Activated T-cell treated with anti-CD3 and anti-CD28 coated beads, Interleukin-2, amount 50 U/mL, for 24 hours (primary cell): ENCODE measurements at places on chromosomes 2 and 18.

- DNase-seq = no peak
Observed at GRCh38 chr18:51382081-51382480, 184.6 kb upstream of the MEX3C start.

DNA sequence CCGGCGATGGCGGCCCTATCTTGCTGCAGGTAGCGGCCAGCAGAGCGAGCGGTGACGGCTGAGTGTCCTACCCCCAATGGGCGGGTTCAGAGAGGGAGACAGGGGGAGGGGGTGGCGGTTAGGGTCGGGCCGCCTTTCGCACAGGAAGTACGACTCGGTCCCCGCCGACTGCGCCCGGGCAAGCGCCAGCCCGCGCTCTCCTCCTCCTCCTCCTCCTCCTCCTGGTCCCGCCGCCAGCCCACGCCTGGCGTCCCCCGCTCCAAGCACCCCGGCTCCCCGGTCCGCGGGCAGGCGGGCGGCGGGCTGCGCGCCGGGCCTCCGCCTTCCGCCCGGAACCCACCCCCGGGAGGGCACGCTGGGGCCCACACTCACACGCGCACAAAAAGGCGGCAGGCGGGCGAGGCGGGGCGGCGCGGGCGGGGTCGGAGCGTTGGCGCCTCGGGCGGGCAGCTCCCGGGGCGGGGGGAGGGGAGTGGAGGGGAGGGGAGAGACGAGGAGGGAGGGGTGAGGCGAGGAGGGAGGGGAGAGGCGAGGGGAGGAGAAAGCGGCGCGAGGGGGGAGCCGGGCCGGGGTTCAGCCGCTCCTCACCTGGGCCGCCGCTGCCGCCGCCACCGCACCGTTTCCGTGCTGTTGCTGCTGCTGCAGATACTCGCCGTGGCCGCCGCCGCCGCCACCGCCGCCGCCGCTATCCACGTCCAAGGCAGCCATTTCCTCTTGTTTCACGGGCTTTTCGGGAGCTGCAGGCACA is 1.2 kb downstream of the SP3 start:
- DNase-seq = peak; percentile 94

GRCh38 chr2:127405255-127405610 is 13.0 kb upstream of the PROC start:
- DNase-seq = no peak

GRCh38 chr2:44112096-44112495 is 56.6 kb upstream of the PPM1B start:
- DNase-seq = no peak

DNA sequence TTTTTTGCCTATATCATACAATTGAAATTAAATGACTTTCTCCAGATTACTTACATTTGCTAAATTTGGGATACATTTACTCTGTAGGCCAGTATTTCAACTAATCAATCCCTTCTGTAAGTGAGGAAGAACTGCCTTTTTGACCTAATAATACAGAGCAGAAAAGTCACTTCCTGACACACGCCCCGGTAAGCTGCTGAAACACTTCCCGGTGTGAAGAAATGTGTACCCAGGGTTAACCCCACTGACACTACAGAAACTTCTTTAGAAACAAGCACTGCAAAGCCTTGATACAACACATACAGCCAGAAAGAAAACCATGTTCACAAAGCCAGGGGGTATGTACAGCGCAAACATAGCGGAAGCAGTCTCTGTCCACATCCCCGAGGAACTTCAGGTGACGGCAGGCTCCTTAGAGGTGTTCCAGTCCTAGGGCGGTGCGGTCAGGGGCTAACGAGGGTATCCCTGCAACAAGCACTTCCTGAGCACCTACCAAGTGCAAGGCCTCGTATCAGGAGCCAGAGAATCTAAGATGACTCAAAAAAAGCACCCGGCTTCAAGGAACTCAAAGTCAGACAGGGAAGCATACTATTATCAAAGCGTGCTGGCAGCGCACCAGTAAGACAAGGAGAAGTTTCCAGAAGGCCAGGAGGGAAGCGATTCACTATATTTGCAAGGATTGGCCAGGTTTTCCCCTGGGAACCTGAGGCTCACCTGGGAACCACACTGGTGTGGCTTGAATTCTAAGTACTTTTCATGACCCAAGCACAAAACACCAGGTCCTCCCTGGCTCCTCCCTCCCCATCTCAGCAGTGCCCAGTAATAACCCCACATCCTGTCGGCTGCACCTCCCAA is 46.6 kb downstream of the ZNF516 start:
- peak; percentile 21 for DNase-seq

DNA sequence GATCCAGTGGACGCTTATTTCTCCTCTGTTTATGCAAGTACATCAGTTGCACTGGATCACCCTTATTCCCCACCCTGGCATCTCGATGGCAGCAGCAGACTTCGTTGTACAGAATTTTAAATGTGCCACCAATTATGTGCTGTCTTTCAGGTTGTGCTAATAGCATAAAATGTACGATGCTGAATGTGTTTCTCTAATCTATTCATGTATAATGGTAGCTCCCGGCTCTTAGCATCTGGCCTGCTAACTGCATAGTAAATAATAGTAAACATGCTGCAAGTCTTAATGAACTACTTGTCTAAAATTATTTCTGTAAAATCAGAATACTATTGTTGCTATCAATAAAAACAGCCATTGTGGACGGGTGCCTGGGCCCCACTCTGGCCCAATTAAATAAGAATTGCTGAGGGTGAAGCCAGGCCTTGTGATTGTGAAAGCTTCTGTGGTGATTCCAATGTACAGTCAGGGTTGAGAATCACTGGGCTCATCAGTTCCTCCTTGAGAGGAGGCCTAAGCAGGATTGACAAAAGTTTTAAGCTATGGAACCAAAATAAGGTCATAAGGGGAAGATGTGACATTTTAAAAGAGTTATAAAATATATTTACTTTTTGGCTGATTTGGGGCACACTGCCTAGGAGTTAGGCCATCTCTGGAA is 14.4 kb upstream of the MYO3B start:
- no peak for DNase-seq

DNA sequence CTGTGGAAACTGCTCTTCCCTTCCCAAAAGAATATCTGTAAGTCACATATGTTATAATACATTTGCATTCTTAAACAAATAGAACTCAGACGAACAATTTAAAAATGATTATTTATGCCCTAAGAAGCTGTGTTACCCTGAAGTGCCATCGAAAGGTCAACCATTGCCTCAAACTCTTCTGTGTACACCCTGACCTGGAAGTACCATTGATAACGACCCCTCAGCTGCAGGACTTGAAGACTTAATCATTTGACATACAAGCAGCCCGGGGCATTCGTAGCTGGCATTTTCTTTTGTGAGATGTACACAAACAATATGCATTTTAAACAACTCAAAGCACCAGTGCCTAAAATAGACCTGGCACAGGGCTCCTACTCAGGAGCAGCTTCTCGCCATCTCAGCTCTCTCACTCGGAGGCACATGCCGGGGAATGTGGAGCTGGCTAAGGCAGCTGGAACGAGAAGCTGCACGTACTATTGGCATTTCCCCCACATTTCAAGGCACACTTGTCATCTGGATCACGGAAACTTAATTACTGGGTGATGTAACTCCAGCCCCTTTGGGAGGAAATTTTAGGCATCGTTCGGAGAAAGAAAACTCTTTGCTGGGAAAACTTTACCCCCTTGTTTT is 170.0 kb upstream of the GALNT5 start:
- no peak for DNase-seq

DNA sequence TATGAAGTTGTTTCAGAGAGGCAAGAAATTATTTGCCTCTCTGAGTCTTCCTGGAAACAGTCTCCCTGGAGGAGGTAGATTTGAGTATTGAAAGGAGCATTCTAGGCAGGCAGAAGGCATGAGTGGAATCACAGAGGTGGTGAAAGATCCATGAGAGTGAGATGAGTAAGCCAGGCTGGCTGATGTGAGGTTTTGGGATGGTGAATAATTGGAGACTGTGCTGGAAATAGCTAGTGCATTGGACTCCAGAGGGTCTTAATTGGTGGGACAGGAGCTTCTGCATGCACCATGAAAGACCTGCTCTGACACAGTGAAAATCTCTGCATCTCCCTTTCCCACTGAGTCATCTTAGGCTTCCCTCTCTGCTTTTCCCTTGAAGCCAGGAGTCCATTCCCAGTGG is 46.3 kb downstream of the CDC42EP3 start:
- no peak for DNase-seq

DNA sequence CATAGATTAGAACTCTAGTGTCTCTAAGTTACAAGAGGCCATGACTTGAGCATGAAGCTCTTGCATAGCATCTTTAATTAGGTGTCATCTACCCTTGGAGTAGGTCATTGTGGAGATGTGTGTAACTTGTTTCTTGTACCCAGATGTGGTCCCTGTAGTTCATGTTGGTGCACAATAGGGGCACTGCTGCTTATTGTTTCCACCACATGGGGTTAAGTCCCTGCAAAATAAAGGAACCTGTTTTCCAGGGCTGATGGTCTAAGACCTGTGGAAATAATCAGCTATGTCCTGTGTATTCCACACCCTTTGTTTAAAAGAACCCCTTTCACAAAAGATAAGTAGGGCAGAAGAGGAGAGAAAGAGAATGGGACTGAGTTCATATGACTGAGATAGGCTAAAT is 28.6 kb downstream of the ASXL3 start:
- DNase-seq = no peak

- DNase-seq = no peak
Observed at GRCh38 chr2:225400546-225401400, 1.3 kb downstream of the NYAP2 start.

- DNase-seq = no peak
Observed at GRCh38 chr18:48743886-48744285, 205.1 kb downstream of the CTIF start.

- peak; percentile 64 for DNase-seq
Observed at GRCh38 chr2:172674034-172674967, 61.3 kb upstream of the RAPGEF4 start.

- DNase-seq = no peak
Observed at GRCh38 chr18:31649978-31650719, 34.2 kb downstream of the B4GALT6 start.

- DNase-seq = no peak
Observed at GRCh38 chr2:237497009-237497837, 10.2 kb downstream of the MLPH start.

GRCh38 chr2:16302431-16303272 is 362.3 kb downstream of the MYCN start:
- no peak for DNase-seq

DNA sequence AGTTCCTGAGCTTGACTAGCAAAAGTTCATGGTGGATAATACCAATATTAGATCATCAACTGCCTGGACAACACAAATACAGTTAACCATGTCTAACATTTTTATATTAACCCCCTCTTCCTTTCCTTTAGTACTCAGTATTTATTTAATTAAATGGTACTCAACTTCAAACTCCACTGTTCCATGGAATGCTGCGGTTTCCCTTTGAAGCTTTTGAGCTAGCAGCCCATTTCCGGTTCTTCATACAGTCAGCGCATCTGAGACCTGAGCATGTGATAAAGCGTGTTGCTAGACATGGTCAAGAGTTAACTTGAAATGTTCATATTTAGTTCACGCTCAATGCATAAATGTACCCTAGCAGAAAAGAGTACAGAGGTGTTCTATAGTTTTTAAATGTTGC is 278.4 kb downstream of the ALPK2 start:
- DNase-seq = no peak

DNA sequence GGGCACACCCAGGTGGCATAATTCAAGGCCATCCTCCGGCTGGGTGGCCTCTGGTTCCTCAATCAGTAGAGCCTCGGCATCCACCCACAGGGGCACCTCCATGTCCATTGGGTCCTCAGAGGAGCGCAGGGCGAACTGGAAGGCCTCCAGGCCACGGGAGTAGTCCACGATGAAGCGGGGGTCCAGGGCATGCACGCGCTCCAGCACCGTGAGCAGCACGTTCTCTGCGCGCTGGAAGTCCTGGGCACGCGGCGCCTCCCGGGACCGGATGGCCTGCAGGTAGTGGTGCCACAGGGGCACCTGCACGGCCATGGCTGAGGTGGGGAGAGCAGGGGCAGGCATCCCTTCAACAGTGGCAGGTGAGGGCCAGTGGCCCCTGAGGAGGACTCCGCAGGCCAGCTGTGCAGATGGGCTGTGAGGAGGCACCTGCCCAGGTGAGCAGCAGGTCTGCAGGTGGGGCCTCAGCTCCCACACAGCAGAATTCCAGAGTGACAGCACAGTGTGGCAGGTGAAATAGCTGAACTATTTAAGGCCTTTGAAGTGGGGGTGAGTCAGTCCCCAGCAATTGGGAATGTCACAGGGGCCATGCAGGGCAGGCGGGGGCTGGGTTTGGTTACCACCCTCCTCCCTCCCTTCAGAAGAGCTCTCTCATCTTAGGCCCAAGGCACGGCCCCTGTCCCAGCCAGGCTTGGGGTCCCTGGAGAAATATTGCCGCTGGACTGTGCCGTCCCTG is at the start of gene MAB21L4:
MAB21L4 (minus strand) TSS at position 501 of the 733 bp plus-strand sequence; CDS start at position 342, 159 bp downstream.
- no peak for DNase-seq

DNA sequence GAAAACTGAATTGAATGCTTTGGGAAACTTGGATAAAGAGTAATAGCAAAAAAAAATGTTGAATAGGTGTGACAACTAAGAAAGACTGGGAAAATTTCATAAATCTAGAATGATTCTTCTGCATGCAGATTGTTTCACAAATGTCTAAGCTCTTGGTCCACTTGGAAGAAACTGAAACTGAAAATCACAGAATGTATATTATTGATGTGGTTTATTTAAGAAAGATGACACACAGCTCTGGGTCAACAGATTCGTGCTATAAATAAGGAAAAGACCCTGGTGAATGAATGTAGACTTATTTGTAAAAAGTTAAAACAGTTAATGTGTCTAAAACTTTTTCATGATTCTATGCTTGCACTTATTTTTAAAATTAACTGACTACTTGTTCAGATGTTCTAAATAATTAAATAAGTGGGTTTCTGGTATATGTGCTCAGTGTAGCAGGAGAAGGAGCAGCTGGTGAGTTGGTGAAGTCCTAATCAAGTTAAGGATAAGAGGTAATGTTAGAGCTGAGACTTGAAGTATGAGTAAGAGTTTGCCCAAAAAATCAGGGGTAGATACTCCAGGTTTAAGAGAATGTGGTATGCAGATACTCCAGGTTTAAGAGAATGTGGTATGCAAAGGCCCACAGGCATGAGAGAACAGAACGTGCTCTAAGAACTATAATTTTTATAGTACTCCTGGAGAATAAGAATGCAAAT is 24.5 kb downstream of the UGP2 start:
- DNase-seq = no peak

GRCh38 chr18:8811115-8811514 is 105.8 kb downstream of the MTCL1 start:
- no peak for DNase-seq

- no peak for DNase-seq
Observed at GRCh38 chr18:51802569-51803428, 537.2 kb upstream of the DCC start.

GRCh38 chr2:184890311-184890710 is 292.0 kb downstream of the ZNF804A start:
- DNase-seq = no peak
